ENCODE measurements at places on chromosomes 3 and 15. TPM values are rescaled to one million over a fixed set of nuclear protein-coding genes. Genes with fewer than 3 reads are reported as not detected.

- H3K27me3 ChIP-seq: no peaks in the 10 kb centered on the region
- H3K27ac ChIP-seq: peak within 1 kb of the TSS; percentile 88
- DNase-seq: peak; percentile 74
- peak within 1 kb of the TSS; percentile 95 for H3K4me3 ChIP-seq
- no peaks in the 10 kb centered on the region for H3K36me3 ChIP-seq
These were observed at the start of the genes PEX11A and WDR93 for GRCh38 chr15:89690276-89691218. PEX11A (minus strand) TSS chr15:89690754; CDS start chr15:89690632, 122 bp downstream. WDR93 (plus strand) TSS chr15:89690811; CDS start chr15:89701747, 10,936 bp downstream.

- H3K27ac ChIP-seq: no peak overlapping the region
- no peaks in the 10 kb centered on the region for H3K27me3 ChIP-seq
- no peak for DNase-seq
- no peaks in the 10 kb centered on the region for H3K36me3 ChIP-seq
- no peak overlapping the region for H3K4me3 ChIP-seq
These were observed 258.3 kb downstream of the DIPK2A start for GRCh38 chr3:144229953-144230352.

COL8A1 gene
- total RNA-seq: 13.6 TPM

DNA sequence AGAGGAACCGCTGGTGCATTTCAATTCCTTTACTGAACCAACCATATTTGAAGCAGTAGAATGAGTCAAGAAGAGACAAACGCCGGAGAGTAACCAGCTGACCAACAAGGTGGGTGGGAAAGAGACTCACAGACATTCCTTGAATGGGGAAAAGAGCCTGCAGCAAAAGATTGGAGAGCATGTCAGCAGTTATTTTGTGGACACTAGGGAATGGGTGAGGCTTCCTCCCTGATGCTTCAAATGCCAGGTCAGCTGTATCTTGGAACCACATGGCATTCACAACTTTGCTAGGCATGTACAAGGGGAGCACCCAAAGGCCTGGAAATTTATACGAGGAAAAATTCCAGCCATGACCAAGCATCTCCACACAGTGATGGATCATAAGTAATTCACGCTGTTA lies 29.9 kb upstream of the ZKSCAN7 start:
- DNase-seq: no peak
- no peak overlapping the region for H3K27ac ChIP-seq
- no peaks in the 10 kb centered on the region for H3K27me3 ChIP-seq
- H3K4me1 ChIP-seq: no peaks in the 10 kb centered on the region

DNA sequence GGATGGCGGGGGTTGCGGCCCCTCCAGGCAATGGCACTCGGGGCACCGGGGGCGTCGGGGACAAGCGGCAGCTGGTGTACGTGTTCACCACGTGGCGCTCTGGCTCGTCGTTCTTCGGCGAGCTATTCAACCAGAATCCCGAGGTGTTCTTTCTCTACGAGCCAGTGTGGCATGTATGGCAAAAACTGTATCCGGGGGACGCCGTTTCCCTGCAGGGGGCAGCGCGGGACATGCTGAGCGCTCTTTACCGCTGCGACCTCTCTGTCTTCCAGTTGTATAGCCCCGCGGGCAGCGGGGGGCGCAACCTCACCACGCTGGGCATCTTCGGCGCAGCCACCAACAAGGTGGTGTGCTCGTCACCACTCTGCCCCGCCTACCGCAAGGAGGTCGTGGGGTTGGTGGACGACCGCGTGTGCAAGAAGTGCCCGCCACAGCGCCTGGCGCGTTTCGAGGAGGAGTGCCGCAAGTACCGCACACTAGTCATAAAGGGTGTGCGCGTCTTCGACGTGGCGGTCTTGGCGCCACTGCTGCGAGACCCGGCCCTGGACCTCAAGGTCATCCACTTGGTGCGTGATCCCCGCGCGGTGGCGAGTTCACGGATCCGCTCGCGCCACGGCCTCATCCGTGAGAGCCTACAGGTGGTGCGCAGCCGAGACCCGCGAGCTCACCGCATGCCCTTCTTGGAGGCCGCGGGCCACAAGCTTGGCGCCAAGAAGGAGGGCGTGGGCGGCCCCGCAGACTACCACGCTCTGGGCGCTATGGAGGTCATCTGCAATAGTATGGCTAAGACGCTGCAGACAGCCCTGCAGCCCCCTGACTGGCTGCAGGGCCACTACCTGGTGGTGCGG lies 1.9 kb downstream of the CHST2 start:
- H3K36me3 ChIP-seq: no peaks in the 10 kb centered on the region
- no peaks in the 10 kb centered on the region for H3K4me1 ChIP-seq
- H3K27ac ChIP-seq: no peak overlapping the region
- peak overlapping the region; percentile 97 for H3K4me3 ChIP-seq
- H3K27me3 ChIP-seq: no peaks in the 10 kb centered on the region
- DNase-seq: no peak

DNA sequence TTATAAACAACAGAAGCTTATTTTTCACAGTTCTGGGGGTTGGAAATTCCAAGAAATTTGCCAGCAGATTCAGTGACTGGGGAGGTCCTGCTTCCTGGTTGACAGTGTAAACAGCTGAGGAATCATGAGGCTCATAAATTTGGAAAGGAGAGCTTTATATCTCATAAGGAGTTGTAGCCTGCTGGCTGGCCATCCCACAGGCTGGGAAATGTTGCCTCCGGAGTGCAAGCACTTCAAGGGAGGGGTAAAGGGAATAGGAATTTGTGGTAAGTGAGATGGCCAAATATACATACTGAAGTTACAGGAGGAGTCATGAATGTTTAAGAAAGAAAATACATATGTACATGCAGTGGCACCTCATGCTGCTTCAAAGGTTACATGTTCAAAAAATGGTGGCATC lies 217.2 kb upstream of the CBLB start:
- no peaks in the 10 kb centered on the region for H3K27me3 ChIP-seq
- no peak for DNase-seq
- H3K27ac ChIP-seq: no peak overlapping the region

C3orf22 gene
- total RNA-seq: not detected

GRCh38 chr15:45386974-45387373 lies 8.6 kb upstream of the GATM start:
- no peak overlapping the region for H3K4me3 ChIP-seq
- DNase-seq: no peak
- no peaks in the 10 kb centered on the region for H3K27me3 ChIP-seq
- no peaks in the 10 kb centered on the region for H3K36me3 ChIP-seq

GRCh38 chr3:79497447-79498111 lies 270.2 kb downstream of the ROBO1 start:
- H3K36me3 ChIP-seq: no peaks in the 10 kb centered on the region
- H3K27ac ChIP-seq: no peak overlapping the region
- no peaks in the 10 kb centered on the region for H3K27me3 ChIP-seq
- DNase-seq: no peak
- H3K4me1 ChIP-seq: no peaks in the 10 kb centered on the region

GRCh38 chr3:15215996-15216395 lies 9.9 kb downstream of the CAPN7 start:
- H3K4me3 ChIP-seq: no peak overlapping the region
- no peaks in the 10 kb centered on the region for H3K36me3 ChIP-seq
- DNase-seq: no peak
- no peak overlapping the region for H3K27ac ChIP-seq
- no peaks in the 10 kb centered on the region for H3K27me3 ChIP-seq

GRCh38 chr3:10975695-10976234 lies 16.8 kb upstream of the SLC6A1 start:
- no peak overlapping the region for H3K4me3 ChIP-seq
- H3K36me3 ChIP-seq: no peaks in the 10 kb centered on the region
- H3K4me1 ChIP-seq: no peaks in the 10 kb centered on the region
- no peak for DNase-seq
- H3K27me3 ChIP-seq: no peaks in the 10 kb centered on the region
- H3K27ac ChIP-seq: no peak overlapping the region

GRCh38 chr3:67301556-67301955 lies 303.4 kb downstream of the KBTBD8 start:
- no peak overlapping the region for H3K27ac ChIP-seq
- H3K4me1 ChIP-seq: no peaks in the 10 kb centered on the region
- no peak overlapping the region for H3K4me3 ChIP-seq
- DNase-seq: no peak
- H3K27me3 ChIP-seq: no peaks in the 10 kb centered on the region

GRCh38 chr3:141405025-141405424 lies 36.7 kb downstream of the ZBTB38 start:
- no peaks in the 10 kb centered on the region for H3K27me3 ChIP-seq
- peaks cover 3% of the 10 kb centered on the region for H3K4me1 ChIP-seq
- no peak for DNase-seq
- no peak overlapping the region for H3K4me3 ChIP-seq
- H3K36me3 ChIP-seq: no peaks in the 10 kb centered on the region
- peak overlapping the region; percentile 99 for H3K27ac ChIP-seq

DNA sequence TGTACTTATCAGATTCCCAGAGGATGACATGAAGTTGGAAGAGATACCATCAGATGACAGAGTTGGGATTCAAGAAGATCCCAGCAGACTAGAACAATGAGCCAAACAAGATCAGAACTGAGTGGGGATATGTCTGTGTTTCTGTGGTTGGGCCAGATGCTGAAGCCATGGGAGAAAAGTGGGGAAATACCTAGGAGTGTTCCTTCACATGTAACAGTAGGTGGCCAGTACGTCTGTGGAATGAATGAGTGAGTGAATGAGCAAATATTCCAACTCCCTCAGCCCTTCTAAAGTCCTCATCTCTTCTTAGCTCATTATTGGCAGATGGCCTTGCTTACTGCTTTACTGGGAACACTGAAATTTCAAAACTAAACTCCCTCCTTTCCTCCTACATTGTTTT lies 32.2 kb upstream of the GREM1 start:
- no peak for DNase-seq
- H3K27ac ChIP-seq: peak overlapping the region; percentile 0
- no peaks in the 10 kb centered on the region for H3K27me3 ChIP-seq
- no peak overlapping the region for H3K4me3 ChIP-seq
- H3K36me3 ChIP-seq: no peaks in the 10 kb centered on the region

PPM1L gene
- 24.6 TPM for total RNA-seq

DNA sequence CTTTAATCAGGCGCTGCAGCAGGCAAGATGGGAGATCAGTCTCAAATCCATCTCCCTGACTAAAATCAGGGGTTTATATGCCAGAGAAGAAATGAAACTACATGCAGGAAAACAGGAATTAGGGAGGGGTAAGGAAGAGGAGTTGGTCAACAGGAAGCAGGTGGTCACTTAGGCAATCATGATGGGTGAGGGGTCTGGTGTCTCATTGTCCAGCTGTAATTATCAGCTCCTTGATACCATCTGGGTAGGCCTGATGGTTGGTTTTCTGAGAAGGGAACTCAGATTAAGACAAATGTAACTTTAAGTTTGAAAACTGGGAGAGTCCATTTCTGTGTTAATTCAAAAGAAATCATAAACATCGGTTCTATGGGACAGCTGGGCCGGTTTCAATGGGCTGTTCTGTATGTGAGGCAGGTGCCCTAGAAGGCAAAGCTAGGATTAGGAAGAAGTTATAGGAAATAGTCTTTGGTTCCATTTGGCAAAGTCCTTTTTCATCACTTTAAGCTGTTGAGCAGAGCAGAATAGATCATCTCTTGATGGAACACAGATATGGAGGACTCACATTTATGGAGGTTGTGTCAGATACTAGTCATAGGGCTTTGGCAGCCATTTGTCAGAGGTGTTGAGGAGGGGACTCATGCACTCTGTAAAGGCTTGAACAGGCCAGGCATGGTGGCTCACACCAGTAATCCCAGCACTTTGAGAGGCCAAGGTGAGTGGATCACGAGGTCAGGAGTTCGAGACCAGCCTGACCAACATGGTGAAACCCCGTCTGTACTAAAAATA lies 149.4 kb downstream of the VGLL4 start:
- H3K36me3 ChIP-seq: no peaks in the 10 kb centered on the region
- no peak overlapping the region for H3K4me3 ChIP-seq
- H3K27me3 ChIP-seq: no peaks in the 10 kb centered on the region
- no peaks in the 10 kb centered on the region for H3K4me1 ChIP-seq

NR1D2 gene
- 43.8 TPM for total RNA-seq

Measured in breast epithelium (tissue), 4 donors.